Endodermal cell (in vitro differentiated cells): ENCODE measurements at places on chromosomes 6 and 20. TPM values are rescaled to one million over a fixed set of nuclear protein-coding genes. Genes with fewer than 3 reads are reported as not detected.

The NPEPL1 gene
- 49.7 and 52.9 TPM in 2 replicates for total RNA-seq

- no peak for DNase-seq
Observed at GRCh38 chr6:149823013-149823412, 41.1 kb downstream of the LRP11 start.

DNA sequence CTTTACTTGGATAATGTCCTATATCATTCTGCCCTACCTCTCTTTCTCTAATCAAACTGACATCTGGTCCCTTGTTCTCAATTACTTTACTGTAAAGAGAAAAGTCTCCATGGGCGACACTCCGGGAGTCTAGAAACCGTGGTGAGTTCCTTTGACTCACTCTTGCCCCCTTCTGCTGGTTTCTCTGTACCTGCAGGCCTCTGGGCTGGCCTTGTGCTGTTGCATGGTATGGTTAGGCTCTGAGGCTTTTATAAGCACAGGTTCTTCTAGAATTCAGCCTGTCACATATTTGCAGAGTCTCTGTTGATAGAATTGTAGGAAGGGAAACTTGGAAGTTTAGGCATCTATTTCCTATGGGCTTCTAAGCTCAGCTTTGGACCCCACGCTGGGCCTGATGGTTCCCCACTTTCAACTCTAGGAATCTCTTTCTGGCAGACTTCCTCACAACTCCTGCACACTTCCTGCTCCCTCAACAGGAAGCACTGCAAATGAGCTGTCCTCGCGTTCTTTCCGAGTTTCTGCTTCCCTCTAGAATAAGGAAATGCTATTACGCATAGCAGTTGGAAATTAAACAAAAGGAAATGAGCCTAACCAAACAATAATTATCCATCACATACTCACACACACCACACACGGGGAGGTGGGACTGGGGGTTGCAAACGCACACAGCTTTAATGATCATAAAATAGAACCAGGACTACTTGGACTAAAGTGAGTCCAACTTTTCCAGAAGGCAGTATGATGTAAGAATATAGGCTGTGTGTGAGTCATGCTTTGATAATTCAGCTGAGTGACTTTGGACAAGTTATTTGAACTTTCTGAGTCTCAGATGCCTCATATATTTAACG is 683.3 kb downstream of the QKI start:
- peak; percentile 71 for DNase-seq

GRCh38 chr6:142728910-142729481 is 216.0 kb downstream of the HIVEP2 start:
- no peak for DNase-seq

The OR2B6 gene
- total RNA-seq: not detected in 2 replicates

The GNMT gene
- 0.29 and 0.84 TPM in 2 replicates for total RNA-seq

The MUC22 gene
- not detected in 2 replicates for total RNA-seq

The RAMACL gene
- 1.5 and 2.5 TPM in 2 replicates for total RNA-seq
